ENCODE measurements at places on chromosomes 7 and 10. TPM values are rescaled to one million over a fixed set of nuclear protein-coding genes. Genes with fewer than 3 reads are reported as not detected.
A peak's percentile ranks its signal among the peaks of the same experiment; 100 is the strongest.

- DNase-seq: peak; percentile 35
Measured at GRCh38 chr10:77702166-77702565, 64.6 kb upstream of the KCNMA1 start.

Gene TAS2R4
- 9.3 TPM for total RNA-seq

GRCh38 chr10:11721806-11722205 lies 20.4 kb upstream of the ECHDC3 start:
- DNase-seq: no peak

Gene CCDC3
- total RNA-seq: 10.2 TPM

Gene WIPF3
- 0.20 TPM for total RNA-seq

Gene OIT3
- total RNA-seq: 0.28 TPM

Gene RBM20
- total RNA-seq: 1.0 TPM

- no peak for DNase-seq
Measured at GRCh38 chr10:51896849-51897248, 197.5 kb upstream of the CSTF2T start.

All from lung (tissue), 17 donors.